Activated T-cell treated with anti-CD3 and anti-CD28 coated beads, Interleukin-2, amount 50 U/mL, for 4 hours (primary cell): ENCODE measurements at places on chromosomes 2 and 18. TPM values are rescaled to one million over a fixed set of nuclear protein-coding genes. Genes with fewer than 3 reads are reported as not detected.

APOB gene
- 1.1 TPM for total RNA-seq

TMEM127 gene
- 31.9 TPM for total RNA-seq

DSG1 gene
- total RNA-seq: not detected

LRATD1 gene
- total RNA-seq: 0.11 TPM

SETBP1 gene
- total RNA-seq: 6.2 TPM

EHD3 gene
- total RNA-seq: 2.2 TPM

RIT2 gene
- not detected for total RNA-seq

HAAO gene
- total RNA-seq: not detected

AKAIN1 gene
- not detected for total RNA-seq

SOWAHC gene
- 0.38 TPM for total RNA-seq

CD8A gene
- 101 TPM for total RNA-seq

CCDC195 gene
- not detected for total RNA-seq

SEH1L gene
- 174 TPM for total RNA-seq

LYG1 gene
- total RNA-seq: 0.54 TPM

PDCD1 gene
- 77.3 TPM for total RNA-seq

SLC25A12 gene
- total RNA-seq: 22.5 TPM

RAB17 gene
- total RNA-seq: not detected

GALNT5 gene
- 0.15 TPM for total RNA-seq

LIPG gene
- 0.16 TPM for total RNA-seq

UGT1A9 gene
- total RNA-seq: not detected

GAREM1 gene
- 0.33 TPM for total RNA-seq

LRP1B gene
- total RNA-seq: not detected

TMEM163 gene
- total RNA-seq: 0.20 TPM

UCN gene
- total RNA-seq: 0.71 TPM

ONECUT2 gene
- total RNA-seq: 0.03 TPM

VSNL1 gene
- total RNA-seq: not detected

BUB1 gene
- 15.4 TPM for total RNA-seq

MBP gene
- 32.9 TPM for total RNA-seq

AGXT gene
- total RNA-seq: 0.34 TPM

NEUROD1 gene
- not detected for total RNA-seq

SAG gene
- total RNA-seq: not detected

OSR1 gene
- total RNA-seq: not detected

PROKR1 gene
- not detected for total RNA-seq

CCDC150 gene
- 4.5 TPM for total RNA-seq

MGAT4A gene
- total RNA-seq: 33.1 TPM

POTEI gene
- total RNA-seq: not detected

FBXO48 gene
- 0.43 TPM for total RNA-seq

ZNF2 gene
- 2.0 TPM for total RNA-seq
